ENCODE measurements at places on chromosomes 2 and 18.
A peak's percentile ranks its signal among the peaks of the same experiment; 100 is the strongest.

DNA sequence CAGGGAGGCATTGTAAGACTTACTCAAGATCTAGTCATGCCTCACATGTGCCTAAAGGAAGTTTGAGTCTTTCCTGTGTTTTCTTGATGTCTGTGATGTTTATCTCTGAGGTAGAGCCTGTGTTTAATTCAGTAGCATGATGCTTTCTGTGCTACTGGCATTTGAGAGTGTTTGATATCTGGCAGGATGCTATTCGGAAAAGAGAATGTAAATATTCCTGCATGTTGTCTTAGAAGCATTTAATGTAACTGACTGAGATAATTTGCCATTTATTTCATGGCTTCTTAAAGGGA, 58.8 kb downstream of the GREB1L start:
- no peak for DNase-seq

- no peak for DNase-seq
Observed at GRCh38 chr2:241897231-241897916, 27.8 kb downstream of the RTP5 start.

DNA sequence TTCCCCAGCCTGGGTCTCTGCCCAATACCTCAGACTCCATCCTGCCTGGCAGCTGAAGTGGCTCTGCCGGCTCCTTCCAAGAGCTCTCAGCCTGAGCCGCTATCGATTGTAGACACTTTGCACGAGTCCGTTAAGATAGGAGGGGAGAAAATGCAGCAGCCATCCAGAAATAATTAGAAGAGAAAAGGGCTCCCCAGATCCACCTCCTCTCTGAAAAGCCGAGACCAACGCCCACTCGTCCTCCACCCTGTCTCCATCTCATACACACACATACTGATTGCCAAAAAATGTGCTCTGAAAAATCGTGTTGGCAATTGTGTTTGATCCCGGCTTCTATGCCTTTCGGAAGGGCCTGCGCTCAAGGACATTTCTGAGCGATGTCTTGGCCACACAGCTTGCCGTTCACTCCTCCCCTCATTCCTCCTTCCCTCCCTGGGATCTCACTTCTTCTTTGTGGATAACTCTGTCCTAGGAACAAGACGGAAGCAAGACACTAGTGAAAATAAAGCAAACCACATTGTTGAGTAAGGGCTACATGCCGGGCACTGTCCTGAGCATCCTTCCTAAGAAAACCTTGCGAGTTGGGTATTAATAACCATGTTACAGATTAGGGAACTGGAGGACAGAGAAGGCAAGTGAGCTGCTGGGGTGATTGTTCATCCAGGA, 372.8 kb upstream of the MYT1L start:
- no peak for DNase-seq

- DNase-seq = peak; percentile 70
Observed at GRCh38 chr2:172606285-172606684, 50.4 kb downstream of the PDK1 start.

DNA sequence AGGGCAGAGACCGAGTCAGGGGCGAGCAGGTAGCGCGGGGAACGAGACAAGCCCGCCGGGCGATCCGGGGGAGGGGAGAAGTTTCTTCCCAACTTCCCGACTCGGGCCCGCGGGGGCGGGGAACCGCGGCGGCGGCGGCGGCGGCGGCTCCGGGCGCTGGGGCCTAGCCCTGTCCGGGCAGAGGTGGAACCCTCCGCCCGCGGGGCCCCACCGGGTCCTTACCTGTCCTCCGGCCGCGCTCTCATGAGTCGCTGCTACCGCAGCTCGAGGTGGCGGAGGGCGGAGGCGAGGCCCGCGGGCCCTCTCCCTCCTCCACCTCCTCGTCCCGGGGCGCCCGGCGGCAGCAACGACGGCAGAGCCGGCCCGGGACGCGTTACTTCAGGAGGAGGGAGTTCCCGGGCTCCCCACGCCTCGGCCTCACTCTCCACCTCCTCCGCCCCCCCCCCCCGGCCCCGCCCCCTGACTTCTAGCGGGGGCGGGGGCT, at the start of gene YES1:
Gene YES1 (minus strand): TSS at position 351 of the 484 bp plus-strand sequence. CDS start 55,415 bp downstream, outside the sequence.
- DNase-seq = no peak

DNA sequence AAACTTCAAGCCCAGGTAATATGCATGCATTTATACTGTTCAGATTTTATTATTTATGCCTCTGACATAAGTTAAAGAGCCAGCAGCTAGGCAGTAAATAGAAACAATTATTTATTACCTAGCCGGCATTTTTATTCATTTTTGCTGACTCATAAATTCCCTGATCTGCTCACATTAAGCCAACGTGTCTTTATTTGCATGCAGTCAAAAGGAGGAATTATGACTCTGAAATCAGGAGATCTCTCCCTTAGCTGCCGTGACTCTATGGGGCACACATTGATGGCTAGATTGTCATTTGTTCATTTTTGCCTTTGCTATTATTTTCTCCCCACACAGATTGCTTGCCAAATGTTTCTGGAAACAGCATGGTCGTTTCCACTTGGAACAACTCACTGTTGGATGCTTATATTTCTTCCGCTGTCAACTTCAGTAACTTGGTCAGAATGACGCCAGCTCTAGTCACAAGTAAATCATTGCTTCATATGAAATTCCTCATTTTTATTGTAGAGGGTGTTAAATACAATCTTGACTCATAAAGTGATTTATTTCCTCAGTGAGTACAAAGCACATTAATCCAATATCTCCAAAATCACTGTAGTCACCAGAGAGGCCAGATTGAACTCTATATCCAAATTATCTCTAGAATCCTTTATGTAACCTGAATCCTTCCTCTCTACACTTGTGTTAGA, 15.9 kb upstream of the ZBTB14 start:
- DNase-seq = peak; percentile 37

- DNase-seq = no peak
Observed at GRCh38 chr2:179936654-179937053, 70.4 kb downstream of the CWC22 start.

GRCh38 chr2:98829581-98830270, 98.8 kb upstream of the MGAT4A start:
- DNase-seq = no peak

- no peak for DNase-seq
Observed at GRCh38 chr2:207502577-207503198, 27.1 kb upstream of the CREB1 start.

- DNase-seq = no peak
Observed at GRCh38 chr2:120278901-120279300, 26.2 kb downstream of the RALB start.

- no peak for DNase-seq
Observed at GRCh38 chr2:86471637-86472036, 30.5 kb downstream of the KDM3A start.

DNA sequence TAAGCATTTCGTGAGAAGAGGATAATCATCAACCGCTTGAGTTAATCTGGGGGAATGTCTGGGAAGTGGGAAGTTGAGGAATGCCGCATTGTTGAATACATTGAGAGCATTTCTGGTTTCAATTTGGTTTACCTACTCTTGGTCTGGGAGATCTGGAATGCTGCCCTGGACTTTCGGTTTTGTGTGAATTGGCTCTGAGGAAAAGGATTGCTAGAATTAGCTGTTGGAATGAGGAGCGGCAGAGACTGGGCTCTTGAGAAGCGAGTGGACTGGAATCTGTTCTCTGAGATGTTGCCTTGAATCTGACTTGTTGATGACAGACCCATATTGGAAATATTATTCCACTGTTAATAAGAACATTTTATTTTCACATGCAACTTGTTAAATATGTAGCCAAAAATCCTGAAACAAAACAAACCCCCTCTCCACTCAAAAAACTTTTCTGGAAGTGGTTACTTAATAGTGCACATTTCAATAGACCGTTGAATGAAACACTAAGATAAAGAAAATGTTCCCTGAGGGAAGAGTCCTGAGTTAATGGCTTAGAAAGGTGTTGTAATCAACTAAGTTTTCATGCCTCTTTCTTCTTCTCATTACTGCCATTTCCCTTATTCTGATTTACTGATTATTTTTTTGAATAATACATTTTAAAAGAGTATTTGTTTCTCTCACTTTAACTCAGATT, 50.8 kb downstream of the PTPRM start:
- peak; percentile 95 for DNase-seq

DNA sequence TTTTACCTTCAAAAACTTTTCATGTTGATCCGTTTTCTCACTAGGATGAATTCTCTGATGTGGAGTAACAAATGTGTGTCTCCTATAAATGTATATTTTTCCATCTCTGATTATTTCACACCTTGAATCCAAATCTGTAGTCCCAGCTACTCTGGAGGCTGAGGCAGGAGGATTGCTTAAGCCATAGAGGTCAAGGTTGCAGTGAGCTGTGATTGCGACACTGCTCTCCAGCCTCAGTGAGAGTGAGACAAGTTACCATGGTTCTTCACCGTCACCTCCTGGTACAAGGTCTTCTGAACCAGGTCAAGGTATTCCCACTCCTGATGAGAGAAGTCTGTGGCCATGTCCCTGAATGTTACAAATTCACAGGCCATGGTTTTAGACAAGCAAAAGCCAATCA, 15.1 kb downstream of the GMCL1 start:
- no peak for DNase-seq

- DNase-seq = no peak
Observed at GRCh38 chr2:102601730-102602129, 17.6 kb upstream of the SLC9A2 start.

GRCh38 chr2:241796209-241796608, 12.8 kb upstream of the NEU4 start:
- DNase-seq = no peak

DNA sequence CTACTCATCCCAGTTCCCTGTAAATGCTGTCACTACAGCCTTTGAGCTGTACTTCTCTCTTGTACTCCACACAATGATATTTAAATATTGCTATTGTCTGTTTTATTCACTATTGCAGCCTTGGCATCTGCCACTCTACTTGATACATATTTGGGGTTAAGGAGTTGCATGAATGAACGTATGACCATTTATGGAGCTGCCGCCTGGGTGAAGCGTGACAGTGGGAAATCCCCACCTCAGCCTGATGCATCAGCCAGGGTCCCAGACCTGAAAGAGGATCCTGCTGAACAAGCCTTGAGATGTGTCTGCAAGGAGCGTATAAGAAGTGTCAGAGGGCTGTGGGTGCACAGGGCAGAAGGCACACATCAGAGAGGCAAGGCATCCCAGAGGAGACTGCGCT, 39.1 kb downstream of the MRPL35 start:
- no peak for DNase-seq

GRCh38 chr2:42495234-42495581, 1.4 kb upstream of the KCNG3 start:
- DNase-seq = no peak

DNA sequence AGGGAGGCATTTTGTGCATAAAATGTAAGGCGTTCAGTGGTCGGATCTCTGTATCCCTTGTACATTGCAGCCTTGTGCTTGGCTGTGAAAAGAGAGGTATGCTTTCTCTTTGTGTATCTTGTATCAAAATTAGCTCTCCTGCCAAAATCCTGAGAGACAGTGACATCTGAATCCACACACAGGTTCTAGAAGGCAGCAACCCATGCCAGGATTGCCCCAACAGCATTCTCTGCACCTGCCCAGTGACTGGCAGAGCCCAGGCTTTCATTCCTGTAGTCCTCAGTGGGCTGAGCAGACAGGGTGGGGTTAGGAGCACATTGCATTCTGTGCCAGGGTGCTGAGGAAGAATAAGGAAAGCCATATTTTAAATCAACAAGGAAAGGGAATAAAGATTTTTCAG, 740.3 kb upstream of the RAB6C start:
- no peak for DNase-seq

DNA sequence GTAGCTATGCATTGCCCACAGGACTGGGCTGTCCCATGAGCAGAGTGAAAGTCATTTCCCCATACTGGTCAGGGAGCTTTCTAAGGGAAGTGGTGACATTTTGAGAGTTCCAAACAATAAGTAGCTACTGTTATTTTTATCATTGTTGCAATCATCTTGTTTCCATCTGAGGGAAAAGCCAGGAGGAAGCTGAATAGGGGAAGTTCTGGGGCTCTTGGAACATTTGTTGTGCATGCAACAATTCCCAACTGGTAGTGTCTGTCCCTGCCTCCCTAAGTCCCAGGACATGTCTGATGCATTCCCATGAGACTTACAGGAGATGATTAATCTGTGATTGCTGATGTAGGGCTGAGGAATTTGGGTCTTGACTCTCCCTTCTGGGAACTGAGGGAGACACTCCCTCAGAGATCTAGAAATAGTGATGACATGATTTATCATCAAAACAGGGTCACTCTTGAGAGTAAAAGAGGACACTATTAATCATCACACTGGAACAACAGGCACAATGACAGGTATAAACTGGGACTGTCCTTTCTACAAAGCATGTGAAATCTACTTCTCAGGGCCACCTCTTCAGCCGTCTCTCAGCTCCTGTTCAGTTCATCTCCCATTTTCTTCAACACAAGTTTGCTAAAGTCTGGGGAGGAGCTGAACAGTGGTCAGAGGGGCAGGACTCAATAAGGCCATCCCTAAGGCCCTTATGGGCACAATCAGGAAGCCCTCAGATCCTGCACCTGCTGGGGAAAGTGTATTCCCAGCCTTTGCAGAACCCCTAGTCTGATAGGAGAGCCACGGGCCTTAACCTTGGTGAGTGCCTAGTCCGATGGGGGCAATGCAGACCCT, 28.0 kb upstream of the MARCO start:
- DNase-seq = no peak

GRCh38 chr2:96207073-96207773, 1.4 kb downstream of the STARD7 start:
- no peak for DNase-seq

GRCh38 chr18:43596105-43596712, 318.9 kb upstream of the SYT4 start:
- peak; percentile 30 for DNase-seq

DNA sequence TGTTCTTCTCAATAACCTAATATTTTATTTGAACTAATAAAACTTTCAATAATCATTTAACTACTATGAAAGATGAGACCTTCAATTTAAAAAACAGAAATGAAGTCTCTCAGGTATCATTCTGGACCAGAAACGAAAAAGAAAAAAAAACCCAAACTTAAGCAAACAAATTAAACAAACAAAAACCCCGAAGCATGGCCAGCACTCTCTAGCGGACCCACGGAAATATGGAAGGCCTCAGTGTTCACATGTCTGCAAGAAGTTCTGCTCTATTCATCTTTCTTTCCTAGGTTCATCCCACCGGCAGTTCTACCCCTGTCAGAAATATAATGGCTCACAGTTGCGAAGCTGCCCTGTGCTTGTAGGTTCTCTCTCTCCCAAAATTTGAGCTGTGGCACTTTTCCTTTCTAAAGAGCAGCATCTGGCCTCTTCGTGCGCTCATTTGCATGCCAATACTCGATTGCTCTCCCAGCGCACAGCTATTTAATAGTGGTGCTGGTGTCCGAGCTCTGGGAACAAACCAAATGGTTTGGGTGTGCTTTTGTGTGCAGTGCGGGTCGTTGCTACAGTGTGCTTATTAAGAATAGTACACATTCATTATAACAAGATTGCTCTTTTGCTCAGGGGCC, 129.0 kb upstream of the ZEB2 start:
- DNase-seq = no peak

- DNase-seq = no peak
Observed at GRCh38 chr2:42195559-42195958, 26.4 kb downstream of the EML4 start.

- no peak for DNase-seq
Observed at GRCh38 chr2:127305990-127306585, 12.1 kb upstream of the ERCC3 start.
